Brain (organoid and tissue), 16 donors: ENCODE measurements at places on chromosomes 5 and 9.

DNA sequence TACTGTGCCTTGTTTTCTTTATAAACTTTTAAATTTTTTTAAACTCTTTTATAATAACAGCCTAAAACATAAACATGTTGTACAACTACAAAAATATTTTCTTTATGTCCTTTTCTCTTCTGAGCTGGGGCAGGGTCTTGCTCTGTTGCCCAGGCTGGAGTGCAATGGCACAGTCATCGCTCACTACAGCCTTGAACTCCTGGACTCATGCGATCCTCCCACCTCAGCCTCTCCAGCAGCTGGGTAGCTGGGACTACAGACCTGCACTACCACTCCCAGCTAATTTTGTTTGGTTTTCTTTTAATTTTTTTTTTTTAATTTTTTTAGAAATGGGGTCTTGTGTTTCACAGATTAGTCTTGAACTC, 31.5 kb downstream of the TTC1 start:
- DNase-seq, result no peak

DNA sequence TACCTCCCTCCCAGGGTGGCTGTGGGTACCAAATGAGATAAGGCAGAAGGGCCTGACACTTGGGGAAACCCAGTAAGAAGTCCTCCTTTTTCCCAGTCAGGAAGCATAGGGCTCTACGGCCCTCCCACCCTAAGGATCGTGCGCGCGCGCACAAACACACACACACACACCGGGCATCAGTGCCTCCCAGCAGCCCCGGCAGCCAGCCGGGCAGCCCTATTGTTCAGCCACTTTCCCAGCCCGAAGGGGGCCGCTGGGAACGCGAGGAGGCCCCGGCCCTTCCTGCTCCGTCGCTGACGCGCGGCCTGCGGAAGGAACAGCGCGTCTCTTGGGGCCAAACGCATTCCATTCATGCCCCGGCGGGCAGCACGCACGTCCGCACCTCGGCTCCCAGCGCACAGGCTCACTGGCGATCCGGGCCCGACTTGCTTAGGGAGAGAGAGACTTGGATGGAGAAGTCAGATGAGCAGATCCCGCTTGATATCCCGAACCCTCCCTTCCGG, 22.6 kb downstream of the DUSP1 start:
- peak; percentile 43 for DNase-seq

DNA sequence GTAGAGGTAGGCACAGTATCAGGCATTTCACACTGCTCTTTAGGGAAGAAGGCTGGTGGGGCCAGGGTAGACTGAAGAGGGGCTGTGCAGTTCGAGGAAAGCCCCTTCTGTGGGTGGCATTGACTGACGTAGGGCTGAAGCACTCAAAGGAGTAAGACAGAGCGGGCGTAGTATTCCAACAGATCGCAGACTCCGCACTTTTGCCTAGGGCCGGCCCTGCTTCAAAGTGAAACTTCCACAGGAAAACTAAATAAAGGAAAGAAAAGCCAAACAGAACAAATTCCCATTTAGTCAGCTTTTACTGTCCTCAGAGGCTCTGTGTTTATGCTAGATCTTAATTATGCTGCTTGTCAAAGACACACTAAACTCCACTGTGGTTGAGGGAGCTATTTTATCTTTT, 493.0 kb upstream of the WWC1 start:
- no peak for DNase-seq

DNA sequence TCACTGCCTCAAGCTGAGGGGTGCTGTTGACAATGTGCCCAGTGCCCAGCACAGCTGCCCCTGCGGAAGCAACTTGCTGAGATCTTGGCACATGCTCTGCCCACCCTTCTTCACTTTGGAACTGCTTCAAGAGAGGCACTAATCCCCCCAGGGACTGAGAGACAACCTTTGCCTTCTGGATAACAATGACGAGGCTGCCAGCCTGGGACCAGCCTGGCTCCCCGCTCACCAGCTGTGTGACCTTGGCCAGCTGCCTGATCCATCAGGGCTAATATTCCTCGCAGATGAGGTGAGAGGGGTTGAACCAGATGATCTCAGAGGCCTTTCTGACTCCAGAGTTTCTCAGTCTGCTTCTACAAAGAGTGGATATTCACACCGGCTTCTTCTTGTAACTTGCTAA, 81.0 kb downstream of the SHB start:
- no peak for DNase-seq

DNA sequence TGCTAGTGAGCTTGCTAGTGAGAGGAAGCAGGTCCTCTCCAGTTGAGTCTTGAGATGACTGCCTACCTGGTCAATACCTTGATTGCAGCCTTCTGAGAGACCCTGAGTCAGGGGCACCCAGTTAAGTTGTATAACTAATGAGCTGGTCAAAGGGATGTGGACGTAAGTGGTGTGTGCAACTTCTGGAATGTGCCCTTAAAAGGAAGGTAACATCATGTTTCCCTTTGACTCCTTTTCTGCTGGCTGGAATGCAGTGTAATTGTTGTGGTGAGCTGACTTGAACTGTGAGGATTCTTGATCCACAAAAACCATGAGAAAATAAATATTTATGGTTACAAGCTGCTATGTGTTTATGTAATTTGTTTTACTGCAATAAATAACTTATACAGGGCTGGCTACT, 2.4 kb upstream of the SNX2 start:
- DNase-seq, result no peak

DNA sequence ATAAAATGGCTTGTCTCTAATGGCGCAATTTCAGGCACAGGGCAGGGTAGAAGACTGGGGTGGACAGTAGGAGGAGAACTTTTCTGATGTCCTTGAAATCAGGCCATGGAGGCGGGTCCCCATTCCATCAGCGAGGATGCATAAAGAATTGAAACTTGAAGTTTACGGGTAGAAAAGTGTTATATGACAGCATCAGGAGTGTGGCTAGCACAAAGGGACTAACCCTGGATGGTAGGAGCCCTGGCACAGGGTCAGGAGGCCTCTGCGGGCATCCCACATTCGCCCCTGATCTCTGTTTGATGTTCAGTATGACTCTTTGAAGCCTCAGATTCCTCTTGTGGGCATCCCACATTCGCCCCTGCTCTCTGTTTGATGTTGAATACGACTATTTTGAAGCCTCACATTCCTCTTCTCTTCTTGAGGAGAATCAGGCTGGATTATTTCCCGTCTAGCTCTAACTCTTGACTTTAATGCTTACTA, 94.8 kb upstream of the ADRA1B start:
- DNase-seq, result peak; percentile 50

DNA sequence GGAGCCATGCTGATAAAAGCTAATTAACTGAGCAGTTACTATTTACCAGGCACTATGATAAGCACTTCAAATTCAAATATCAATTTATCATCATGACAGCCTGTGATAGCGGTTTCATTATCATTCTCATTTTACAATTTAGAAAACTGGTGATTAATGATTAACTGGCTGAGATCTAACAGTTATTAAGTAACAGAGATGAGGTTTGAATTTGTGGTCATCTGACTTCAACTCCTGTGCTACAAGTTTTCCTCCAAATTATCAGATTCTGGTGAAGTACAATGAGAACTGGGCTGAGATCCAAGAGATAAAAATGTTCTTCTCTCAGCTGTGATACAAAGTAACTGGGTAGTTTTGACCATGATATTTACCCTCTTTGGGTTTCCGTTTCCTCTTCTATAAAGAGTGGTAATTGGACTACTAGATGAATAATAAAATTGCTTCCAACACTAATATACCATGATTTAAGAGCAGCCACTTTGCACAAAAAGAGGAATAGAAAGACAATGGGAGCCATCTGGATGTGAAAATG, 74.5 kb upstream of the CCNG1 start:
- DNase-seq, result no peak

GRCh38 chr9:89359751-89360261, 41.5 kb downstream of the SECISBP2 start:
- peak; percentile 33 for DNase-seq
